ENCODE measurements at places on chromosomes 11 and 22.
A peak's percentile ranks its signal among the peaks of the same experiment; 100 is the strongest.

- peak; percentile 74 for DNase-seq
These were observed 200.9 kb downstream of the MYO18B start for GRCh38 chr22:25942856-25943411.

- no peak for DNase-seq
These were observed 38.3 kb downstream of the AMOTL1 start for GRCh38 chr11:94806419-94806818.

GRCh38 chr22:48301421-48301820, 1526.3 kb downstream of the BRD1 start:
- DNase-seq, result no peak

DNA sequence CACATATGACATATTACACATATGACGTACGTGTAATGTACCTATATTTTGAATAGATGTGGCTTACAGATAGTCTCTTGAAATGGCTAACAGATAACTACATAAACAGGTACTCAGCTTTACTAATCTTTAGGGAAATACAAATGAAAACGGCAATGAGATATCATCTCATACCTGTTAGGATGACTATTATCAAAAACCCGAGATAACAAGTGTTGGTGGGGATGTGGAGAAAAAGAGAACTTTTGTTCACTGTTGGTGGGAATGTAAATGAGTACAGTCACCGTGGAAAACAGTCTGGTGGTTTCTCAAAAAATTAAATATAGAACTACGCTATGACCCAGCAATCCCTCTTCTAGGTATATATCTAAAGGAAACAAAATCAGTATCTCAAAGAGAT, 247.6 kb downstream of the ETS1 start:
- DNase-seq, result no peak

DNA sequence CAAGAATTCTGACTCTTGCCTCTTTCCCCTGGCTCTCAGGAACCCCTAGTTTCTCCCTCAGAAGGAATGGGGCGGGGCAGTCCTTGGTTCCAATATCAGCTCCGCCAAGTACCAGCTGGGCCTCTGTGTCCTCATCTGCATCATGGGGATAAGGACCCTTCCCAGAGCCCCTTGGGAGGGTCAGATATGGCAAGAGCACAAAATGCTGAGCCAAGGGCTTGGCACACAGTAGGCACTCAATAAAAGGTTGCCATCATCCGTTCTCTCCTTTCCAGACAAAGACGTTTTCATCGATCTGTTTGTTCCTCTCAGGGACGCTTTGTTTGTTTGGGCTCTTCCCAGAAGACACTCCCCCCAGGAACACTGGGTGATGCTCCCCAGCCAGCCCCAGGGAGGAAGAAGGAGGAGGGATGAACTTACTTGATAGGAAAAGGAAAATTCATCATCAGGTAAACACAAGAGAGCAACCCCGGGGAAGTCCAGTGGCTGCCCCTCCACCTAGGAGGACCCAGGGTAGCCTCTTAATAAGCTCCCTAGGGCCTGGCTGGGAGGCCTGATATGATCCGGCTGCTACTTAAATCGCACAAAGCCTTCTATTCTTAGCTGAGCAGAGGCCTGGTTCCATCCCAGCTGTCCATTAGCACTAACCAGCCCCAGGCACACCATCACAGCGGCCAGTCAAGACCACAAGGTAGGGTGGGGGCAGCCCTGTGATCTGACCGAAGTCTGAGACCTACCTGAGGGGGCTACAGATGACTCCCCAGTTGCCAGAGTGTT, 19.6 kb downstream of the GDPD5 start:
- peak; percentile 90 for DNase-seq

- DNase-seq, result peak; percentile 22
These were observed 24.5 kb downstream of the RPUSD4 start for GRCh38 chr11:126186708-126187529.

- peak; percentile 30 for DNase-seq
These were observed 415.2 kb downstream of the LARGE1 start for GRCh38 chr22:33504941-33505625.

GRCh38 chr22:27740202-27740748, 61.3 kb downstream of the MN1 start:
- DNase-seq, result no peak

DNA sequence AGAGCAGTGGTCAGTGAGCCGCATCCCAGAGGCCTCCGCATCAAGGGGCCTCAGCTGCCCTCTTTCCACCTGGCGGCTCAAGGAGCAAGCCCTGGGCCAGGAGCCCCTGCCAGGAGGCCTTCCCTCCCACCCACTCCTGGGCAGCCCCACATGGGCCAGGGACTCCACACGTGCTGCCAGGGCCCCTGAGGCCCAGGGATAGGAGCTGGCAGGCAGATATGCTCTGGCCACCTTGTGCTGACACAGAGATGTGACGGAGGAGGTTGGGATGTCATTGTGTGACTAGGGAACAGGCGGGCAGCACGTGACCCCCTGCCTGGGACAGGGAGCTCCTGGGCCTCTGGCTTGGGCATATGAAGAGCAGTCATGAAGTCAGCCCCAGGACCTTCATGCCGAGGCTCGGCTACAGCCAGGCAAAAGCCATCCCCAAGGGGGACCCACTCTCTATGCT, 77.9 kb downstream of the PIWIL3 start:
- no peak for DNase-seq

DNA sequence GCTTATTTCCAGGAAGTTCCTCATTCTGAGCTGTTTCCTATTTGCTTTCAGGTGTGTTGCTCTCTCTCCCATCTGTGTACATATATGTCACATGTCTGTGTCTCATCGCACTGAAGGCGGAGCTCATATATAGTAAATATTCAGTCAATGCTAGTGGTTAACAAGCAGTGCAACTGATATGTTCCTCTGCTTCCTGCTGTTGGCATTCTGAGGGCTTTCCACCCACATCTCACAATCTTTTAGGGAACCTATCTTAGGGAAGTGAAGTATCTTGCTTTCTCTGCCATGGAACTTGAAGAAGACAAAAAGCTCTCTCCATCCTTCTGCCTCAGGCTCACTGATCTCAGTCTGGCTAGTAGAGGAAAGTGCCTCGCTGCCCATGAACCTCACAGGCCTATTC, 139.8 kb downstream of the TTC17 start:
- DNase-seq, result no peak
